ENCODE measurements at places on chromosomes 4 and X.

- DNase-seq, result no peak
These were observed 349.0 kb downstream of the PCDH7 start for GRCh38 chr4:31069151-31069550.

GRCh38 chrX:123336666-123337065 is 152.6 kb downstream of the GRIA3 start:
- no peak for DNase-seq

DNA sequence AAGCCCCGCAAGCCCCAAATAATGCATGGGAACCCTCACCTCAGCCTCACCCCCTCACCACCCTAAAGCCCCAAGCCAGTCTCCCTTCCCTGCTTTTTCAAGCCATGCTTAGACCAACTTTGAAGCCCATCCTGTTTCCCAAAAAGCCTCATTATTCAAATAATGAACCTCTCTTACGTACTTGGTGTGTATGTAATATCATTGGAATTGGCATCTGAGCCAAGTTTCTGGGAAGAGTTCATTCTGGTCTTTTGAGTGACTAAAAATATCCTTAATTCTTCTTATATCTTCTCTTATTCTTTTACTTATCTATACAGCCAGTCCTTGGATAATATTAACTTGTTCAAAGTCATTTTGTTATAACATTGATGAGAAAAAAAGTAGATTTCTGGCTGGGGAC is 875.8 kb upstream of the SLIT2 start:
- no peak for DNase-seq

- no peak for DNase-seq
These were observed 841 bp downstream of the TBC1D19 start for GRCh38 chr4:26584725-26585124.

Data from central memory CD4-positive, alpha-beta T cell (primary cell).